GM23338 (cell line): ENCODE measurements at places on chromosomes 11 and 22.

DNA sequence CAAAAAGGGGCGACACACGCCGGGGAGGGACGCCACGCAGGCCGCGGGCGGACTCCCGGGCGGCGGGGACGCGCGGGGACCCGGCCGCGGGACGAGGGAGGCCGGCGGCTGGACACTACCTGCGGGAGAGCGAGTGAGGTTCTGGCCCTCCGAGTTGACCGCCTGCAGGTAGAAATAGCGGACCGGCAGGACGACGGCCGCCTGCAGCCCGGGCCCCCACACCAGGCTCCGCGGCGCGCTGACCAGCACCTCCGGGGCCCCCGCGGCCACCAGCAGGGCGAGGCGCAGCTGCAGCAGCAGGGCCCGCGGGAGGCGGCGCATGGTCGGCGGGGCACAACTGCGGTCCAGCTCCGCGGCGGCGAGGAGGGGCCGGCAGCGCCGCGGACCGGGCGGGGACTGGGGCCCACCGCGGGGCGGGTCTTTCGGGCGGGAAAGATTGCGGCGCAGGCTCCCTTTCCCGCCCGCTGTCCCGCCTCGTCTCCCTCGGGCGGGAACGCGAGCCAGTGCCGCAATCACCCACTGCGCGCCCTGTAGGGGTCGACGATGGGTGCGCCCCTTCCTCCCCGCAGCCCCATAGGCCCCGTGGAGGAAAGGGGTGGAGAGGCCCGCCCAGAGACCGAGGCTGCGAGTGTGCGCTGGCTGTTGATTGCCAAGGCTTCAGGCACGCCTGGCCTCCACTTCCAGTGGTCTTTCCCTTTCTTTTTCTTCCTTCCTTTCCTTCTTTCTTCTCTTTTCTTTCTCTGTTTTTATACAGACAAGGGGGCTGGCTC, at the start of gene POGLUT3:
POGLUT3 (minus strand) TSS at position 339 of the 770 bp plus-strand sequence; CDS start at position 321, 18 bp downstream.
- peak; percentile 76 for DNase-seq

DNA sequence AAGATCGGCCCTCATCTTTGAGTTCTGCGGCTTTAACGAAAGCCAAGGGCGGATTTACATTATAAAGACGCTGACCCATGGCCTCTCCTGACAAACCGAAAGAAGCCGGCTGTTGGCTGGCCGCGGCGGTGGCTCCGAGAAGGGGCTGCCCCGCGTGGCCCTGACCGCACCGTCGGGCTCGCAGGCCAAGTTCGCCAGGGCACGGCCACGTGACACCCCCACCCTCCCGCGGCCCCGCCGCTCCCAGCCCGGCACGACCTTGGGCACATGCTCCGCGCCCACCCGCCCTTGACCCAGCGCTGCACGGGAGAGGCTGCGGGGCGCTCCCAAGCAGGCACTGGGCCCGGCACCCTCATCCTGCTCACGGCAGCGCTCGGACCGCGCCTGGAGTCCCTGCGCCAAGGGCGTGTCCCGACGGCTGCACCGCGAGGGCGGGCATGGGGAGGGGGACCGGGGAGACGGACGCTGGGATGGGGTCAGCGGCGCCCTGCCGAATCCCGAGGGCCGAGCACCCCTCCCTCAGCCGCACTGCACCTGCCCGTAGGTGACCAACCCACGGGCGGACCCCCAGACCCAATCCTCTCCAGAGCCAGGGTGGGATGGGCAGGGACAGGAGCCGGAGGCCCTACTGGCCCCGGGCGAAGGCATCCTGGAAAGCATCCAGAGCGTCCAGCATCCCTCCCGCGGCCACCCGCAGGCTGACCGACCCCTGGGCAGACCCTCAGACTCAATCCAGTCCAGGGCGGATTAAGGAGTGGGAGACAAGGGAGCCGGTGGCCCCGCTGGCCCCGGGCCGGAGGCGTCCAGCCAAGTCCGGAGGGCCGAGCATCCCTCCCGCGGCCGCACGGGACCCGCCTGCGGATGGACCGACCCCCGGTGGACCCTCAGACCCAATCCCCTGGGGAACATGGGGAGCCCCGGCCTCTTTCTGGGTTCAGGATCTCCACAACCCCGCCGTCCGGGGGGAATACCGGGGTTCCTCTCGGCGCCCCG, 759 bp downstream of the CPT1A start:
- peak; percentile 73 for DNase-seq

GRCh38 chr11:46363455-46364005, 16.3 kb downstream of the DGKZ start:
- DNase-seq = no peak

DNA sequence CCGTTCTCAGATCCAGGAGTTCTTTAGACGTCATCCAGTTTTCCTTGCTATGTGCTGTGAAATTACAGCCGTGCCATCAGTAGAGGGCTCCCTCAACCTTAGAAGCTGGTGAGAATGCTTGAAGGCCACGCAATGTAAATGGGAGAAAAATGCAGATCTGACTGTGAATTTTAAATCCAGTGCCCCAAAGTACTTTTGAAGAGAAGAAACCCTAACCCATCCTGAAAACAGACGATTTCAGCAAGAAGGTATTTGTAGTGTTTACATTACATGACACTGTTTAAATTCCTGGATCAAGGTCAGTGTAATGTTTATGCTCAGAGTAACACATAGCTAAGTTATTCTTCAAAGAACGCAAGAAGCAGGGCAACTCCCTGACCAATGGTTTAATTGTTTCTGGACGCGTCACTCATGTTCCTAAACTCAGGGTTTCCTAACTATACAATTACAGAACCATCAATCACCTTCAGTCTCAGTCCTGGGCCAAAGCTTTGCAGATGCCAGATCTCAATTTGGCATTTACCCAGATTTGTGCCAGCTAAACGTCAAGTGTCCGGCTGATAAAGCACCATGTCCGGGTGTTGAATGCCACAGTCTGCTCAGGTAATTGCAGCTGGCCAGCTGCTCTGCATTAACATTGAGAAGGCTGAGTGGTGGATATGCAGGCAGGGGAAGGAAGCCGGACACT, 38.2 kb downstream of the ADAMTS8 start:
- peak; percentile 55 for DNase-seq

DNA sequence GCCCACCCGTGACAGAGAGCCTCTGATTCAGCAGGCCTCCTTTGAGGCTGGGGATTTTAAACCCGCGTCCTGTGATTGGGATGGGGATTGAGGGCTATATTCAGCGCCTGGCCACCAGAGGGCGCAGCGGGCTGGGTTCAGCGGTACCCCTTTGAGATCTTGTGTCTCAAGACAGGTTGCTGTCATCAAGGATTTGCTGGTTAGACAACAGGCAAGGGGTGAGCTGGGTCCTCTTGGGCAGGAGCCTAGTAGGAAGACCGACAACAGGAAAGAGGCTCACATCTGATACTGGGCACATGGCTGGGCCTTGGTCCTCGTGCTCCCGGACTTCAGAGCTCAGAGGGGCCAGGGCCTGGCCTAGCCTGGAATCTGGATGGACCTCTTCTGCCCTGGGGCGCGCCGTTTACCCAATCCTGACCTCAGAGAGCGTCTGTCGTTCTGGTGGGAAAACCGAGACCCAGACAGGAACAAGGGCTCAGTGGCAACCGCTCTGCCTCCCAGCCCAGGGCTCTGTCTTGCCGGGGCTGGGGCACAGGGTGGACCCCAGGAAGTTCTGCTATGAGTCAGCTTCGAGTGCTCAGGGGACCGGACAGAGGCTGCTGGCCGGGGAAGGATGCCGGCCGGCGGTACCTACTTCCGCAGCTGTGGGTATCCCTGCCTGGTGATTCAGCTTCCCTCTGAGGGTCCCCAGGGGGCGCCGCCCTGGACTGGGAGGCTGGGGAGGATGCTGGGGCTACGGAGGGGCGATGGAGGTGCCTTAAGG, 929 bp upstream of the SLC35E4 start:
- DNase-seq = peak; percentile 91

GRCh38 chr11:109856928-109857327, 236.3 kb upstream of the ZC3H12C start:
- no peak for DNase-seq

DNA sequence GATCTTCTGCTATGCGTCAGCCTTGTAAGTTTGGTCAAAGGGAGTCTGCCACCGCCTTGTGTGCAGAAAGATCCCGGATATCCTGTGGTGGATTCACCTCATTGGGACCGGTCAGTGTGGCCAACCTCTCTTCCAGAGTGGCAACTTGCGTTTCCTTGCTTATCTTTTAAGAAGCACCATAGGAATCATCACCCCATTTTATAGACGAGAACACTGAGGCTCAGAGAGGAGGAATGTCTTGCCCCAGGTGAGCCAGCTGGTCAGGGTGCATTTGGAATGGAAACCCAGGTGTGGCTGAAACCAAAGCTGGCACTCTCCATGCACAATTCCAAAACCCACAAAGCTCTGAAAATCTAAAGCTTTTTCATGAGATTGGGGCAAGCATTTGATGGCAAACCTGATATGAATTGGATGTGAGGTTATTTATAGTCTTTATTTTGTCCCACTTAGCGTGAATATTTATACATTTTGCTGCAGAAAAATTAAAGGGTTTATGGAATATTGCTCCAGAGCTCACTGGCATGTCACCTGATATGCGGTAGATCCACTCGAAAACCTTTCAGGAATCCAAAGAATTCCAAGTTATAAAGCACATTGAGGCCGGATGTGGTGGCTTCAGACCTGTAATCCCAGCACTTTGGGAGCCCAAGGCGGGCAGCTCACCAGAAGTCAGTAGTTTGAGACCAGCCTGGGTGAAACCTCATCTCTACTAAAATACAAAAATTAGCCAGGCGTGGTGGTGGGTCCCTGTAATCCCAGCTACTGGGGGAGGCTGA, 12.1 kb upstream of the EIF3D start:
- DNase-seq = peak; percentile 55

- no peak for DNase-seq
Observed at GRCh38 chr11:116693102-116693570, 79.7 kb downstream of the BUD13 start.

- DNase-seq = no peak
Observed at GRCh38 chr11:14764579-14765527, 121.2 kb downstream of the PDE3B start.

- no peak for DNase-seq
Observed at GRCh38 chr11:64253043-64253442, 1.7 kb downstream of the PLCB3 start.

GRCh38 chr22:31839986-31840385, 86.2 kb downstream of the DEPDC5 start:
- no peak for DNase-seq

GRCh38 chr11:113895367-113896155, 9.0 kb upstream of the HTR3B start:
- peak; percentile 58 for DNase-seq

GRCh38 chr11:15742626-15743519, 613.5 kb downstream of the SOX6 start:
- DNase-seq = no peak

DNA sequence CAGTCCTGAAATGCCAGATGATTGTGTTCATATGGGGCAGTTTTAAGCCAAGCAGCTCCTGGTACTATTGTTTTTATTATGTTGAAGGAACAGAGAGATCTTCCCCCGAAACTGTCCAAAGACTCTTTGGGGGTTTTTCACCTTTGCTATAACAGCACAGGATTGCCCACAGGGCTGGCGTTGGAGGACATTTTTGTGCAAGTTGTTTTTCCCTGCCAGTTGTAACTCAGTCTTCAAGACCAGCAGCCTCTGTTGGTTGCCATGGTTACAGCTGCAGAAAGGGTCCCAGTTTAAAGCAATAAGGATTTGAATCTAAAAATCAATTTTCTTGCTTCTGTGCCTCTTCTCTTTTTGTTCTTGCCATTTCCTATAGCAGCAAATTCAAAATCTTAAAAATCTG, 45.4 kb upstream of the YWHAH start:
- DNase-seq = peak; percentile 48
